Large intestine (tissue), 12 donors: ENCODE measurements at places on chromosomes 4 and X. TPM values are rescaled to one million over a fixed set of nuclear protein-coding genes. Genes with fewer than 3 reads are reported as not detected.

KCNIP4 gene
- polyA plus RNA-seq: 7.5 TPM

EIF4E gene
- polyA plus RNA-seq: 67.3 TPM

SMIM43 gene
- polyA plus RNA-seq: 0.48 TPM

DNA sequence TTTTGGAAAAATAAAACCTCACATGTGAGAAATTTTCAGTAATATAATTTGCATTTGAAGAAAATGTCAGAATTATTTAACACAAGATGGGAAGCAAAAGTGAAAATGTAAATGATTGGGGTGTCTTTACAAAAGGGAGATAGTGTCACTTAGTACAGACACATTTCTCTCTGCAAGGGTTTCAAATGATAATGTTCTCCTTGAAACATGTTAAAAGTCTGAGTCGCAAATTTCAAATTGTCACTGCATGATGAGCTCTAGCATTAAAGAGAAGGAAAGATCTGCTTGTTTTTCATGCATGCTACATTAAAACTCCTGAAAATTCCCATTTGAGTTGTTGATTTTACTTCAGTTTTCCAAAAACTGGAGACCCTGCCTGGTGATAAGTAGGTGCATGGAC, 122.0 kb upstream of the LDB2 start:
- no peak for DNase-seq
